ENCODE measurements at places on chromosomes 7 and 10. TPM values are rescaled to one million over a fixed set of nuclear protein-coding genes. Genes with fewer than 3 reads are reported as not detected.

CLDN4 gene
- total RNA-seq, result 249 TPM

UBE2D1 gene
- 35.1 TPM for total RNA-seq

FRMPD2 gene
- total RNA-seq, result 0.12 TPM

CTAGE15 gene
- not detected for total RNA-seq

NRCAM gene
- total RNA-seq, result 85.7 TPM

FAM25G gene
- total RNA-seq, result not detected

PRLHR gene
- not detected for total RNA-seq

ARHGAP12 gene
- 62.3 TPM for total RNA-seq

EBF3 gene
- 0.79 TPM for total RNA-seq

PARG gene
- 67.5 TPM for total RNA-seq

SLC16A9 gene
- 0.45 TPM for total RNA-seq

IFIT1B gene
- total RNA-seq, result not detected

NKX2-3 gene
- 0.43 TPM for total RNA-seq

INSYN2A gene
- total RNA-seq, result not detected

OR2A12 gene
- not detected for total RNA-seq

RET gene
- not detected for total RNA-seq

SNX10 gene
- 7.6 TPM for total RNA-seq

DOCK4 gene
- 2.0 TPM for total RNA-seq

CALML5 gene
- not detected for total RNA-seq

NDUFB2 gene
- total RNA-seq, result 166 TPM

STAG3 gene
- 1.3 TPM for total RNA-seq

ANKRD30A gene
- total RNA-seq, result not detected

BTAF1 gene
- 49.7 TPM for total RNA-seq

LRRC61 gene
- total RNA-seq, result 35.8 TPM

SLC16A12 gene
- total RNA-seq, result not detected

CXCL12 gene
- total RNA-seq, result 0.27 TPM

RAMP3 gene
- not detected for total RNA-seq

CALCR gene
- not detected for total RNA-seq

EIF4EBP2 gene
- total RNA-seq, result 168 TPM

ASL gene
- 64.0 TPM for total RNA-seq

Data from Caco-2 (cell line).